Renal cortical epithelial cell (primary cell): ENCODE measurements at places on chromosomes 7 and 10. TPM values are rescaled to one million over a fixed set of nuclear protein-coding genes. Genes with fewer than 3 reads are reported as not detected.

GRCh38 chr10:95907456-95908253, at the start of gene CC2D2B:
TSS of gene CC2D2B (plus strand) at chr10:95907975. CDS start at chr10:95911324, 3,349 bp downstream.
- peak; percentile 63 for DNase-seq

GRCh38 chr10:14656052-14656730, 118.5 kb downstream of the FAM107B start:
- no peak for DNase-seq

LBX1 gene
- total RNA-seq, result not detected in 2 replicates

DOCK1 gene
- 68.1 and 108 TPM in 2 replicates for total RNA-seq

CPA4 gene
- 4.7 and 22.7 TPM in 2 replicates for total RNA-seq
